Suprapubic skin (tissue), 4 donors: ENCODE measurements at places on chromosomes 7 and 10.

- DNase-seq, result no peak
Observed at GRCh38 chr7:43905956-43906330, 453 bp downstream of the URGCP start.

GRCh38 chr7:90180649-90181048 lies 26.4 kb downstream of the STEAP1 start:
- DNase-seq, result no peak

DNA sequence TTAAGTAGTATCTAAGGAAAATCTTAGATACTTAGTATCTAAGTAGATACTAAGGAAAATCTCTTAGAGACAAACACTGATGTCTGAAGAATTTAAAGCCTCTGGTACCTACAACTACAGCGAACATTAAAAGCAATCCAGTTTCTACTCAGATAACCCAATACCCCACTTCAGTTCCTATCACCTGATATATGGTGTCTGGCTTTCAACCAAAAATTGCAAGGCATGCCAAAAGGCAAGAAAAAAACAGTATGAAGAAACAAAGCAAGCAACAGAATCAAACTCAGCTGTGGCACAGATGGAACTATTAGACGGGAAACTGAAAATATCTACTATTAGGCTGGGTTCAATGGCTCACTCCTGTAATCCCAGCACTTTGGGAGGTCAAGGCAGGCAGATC lies 31.1 kb downstream of the ARHGAP12 start:
- no peak for DNase-seq

DNA sequence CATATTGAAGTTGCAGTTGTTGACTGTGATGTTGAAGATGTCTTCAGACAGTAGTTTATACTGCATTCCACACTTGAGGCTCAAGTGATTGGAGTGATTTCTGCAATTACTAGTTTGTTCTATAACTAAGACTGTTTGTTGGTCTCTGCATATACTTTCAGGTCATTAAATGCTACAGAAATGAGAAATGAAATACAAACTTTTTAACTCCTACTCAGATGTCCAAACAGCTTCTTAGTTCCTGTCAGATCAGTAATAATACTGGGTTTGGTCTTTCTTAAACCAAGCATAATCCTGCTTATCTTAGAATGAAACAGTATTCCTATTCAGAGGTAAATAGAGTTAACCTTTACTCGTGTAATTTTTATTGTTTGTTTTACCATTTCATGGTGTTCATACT lies 115.9 kb downstream of the CCNY start:
- no peak for DNase-seq

- no peak for DNase-seq
Observed at GRCh38 chr7:5367661-5368060, 56.0 kb downstream of the TNRC18 start.

DNA sequence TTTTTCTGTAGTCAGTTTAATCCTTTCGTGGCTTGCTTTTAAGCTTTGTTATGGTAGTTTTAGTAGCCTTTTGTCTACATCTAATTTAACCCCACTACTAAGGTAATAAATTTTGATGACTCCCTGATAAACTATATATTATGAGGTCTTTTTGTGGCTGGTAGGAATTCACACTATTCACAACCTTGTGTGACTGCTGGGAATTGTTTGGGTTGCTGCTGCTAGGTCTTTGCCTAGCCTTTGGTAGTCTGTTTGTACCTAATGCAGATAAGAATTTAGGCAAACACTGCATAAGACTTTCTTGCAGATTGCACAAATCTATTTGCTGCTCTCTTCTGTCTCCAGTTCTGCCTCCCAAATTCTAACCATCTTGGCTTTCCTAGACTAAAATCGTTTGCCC lies 58.3 kb downstream of the SHOC2 start:
- no peak for DNase-seq

DNA sequence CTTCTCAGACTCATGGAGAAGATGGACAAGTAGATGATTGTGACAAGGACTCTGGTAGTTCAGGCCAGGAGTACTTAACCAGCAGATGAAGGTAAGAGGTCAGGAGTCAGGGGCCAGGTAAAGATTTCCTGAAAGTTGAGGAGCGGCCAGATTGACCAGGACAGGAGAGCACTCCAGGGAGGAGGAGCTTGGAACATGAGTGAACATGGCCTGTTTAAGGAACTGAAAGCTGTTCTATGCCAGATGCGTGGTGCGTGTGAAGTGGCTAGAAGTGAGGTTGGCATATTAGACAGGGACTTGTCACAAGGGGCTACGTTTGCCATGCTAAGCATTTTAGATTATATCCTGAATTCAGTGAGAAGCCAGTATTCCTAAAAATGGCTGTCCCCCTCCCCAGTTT lies 157.2 kb downstream of the WNT2 start:
- no peak for DNase-seq

DNA sequence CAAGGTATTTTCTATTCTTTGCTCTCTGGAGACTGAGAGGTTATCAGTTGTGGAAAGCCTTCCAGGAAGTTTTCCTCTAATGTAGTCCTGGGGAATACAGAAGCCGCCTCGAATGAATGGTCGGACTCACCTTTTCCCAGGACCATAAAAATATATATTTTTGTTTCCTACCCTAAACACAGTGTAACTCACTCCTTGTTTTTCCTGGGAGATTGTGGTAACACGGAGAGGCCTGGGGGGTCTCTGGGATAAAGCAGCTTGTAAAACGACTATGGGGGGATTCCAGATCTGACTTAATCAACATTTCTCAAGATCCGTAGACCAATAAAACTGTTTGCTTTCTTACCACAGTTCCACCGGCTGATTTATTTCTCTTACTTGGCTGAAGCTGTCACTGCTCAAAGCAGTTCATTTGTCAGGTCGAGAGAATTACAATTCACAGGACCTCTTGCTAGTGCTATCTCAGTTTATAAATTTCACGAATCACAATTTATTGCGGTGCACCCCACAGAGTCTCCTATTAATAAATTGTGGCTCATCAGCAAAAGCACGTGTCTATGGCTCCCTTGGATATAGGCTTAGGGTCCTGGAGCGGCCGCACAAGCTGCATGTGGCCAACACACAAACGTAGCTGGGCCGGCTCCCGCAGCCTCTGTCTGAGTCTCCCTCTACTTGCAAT lies 176.3 kb upstream of the BMPER start:
- no peak for DNase-seq

DNA sequence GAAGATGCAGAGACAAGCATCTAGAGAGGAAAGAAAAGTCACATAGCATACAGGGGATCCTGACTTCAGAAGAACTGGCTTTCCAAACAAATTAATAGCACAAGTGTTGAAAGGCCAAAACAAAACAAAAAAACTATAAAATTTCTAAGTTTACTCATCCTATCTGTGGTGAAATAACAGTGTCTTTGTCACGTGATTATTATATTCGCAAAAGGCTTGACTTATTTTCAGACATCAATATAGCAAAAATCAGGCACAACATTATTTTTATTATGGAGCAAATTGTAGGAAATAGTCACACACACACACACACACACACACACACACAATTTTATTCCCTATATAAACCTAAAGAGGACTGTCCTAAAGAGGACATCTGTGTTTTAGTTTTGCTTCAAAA lies 272.3 kb downstream of the CNTNAP2 start:
- DNase-seq, result no peak

GRCh38 chr7:85620936-85621685 lies 434.3 kb upstream of the SEMA3D start:
- no peak for DNase-seq

GRCh38 chr7:143367972-143368371 lies 5.5 kb upstream of the FAM131B start:
- DNase-seq, result no peak

- DNase-seq, result no peak
Observed at GRCh38 chr10:78821052-78821451, 247.7 kb upstream of the ZMIZ1 start.

GRCh38 chr10:103969857-103970627 lies 3.1 kb downstream of the SLK start:
- no peak for DNase-seq

DNA sequence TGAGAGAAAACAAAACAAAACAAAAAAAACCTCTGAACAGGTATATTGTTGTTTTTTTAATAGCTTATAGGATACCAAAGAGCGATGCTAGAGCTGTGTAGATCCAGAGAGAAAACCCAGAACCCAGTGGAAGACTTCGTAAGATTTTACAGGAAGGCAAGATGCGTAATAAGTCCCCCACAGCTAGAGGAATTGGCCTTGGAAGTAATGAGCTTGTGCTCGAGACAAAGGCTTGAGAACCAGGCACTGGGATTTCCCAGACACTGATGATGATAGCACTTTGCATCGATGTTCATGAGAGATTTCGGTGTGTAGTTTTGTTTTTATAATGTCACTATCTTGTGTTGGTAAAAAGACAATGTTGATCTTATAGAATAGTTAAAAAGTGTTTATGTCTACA lies 821.5 kb upstream of the IGFBP3 start:
- no peak for DNase-seq

DNA sequence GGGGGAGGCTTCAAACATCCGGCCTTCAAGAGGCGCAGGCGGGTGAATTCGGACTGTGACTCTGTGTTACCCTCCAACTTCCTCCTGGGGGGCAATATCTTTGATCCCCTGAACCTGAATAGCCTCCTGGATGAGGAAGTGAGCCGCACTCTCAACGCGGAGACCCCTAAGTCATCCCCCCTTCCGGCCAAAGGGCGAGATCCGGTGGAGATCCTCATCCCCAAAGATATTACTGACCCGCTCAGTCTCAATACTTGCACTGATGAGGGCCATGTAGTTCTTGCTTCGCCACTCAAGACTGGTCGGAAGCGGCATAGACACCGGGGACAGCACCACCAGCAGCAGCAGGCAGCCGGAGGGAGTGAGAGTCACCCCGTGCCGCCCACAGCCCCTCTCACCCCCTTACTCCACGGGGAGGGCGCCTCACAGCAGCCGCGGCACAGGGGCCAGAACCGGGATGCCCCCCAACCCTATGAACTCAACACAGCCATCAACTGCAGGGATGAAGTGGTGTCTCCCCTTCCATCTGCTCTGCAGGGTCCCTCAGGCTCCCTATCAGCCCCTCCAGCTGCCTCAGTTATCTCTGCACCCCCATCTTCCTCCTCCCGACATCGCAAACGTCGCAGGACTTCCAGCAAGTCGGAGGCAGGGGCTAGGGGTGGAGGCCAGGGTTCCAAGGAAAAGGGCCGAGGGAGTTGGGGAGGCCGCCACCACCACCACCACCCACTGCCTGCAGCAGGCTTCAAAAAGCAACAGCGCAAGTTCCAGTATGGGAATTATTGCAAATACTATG lies 1.1 kb downstream of the MEPCE start:
- peak; percentile 73 for DNase-seq
